ENCODE measurements at places on chromosomes 16 and 17. TPM values are rescaled to one million over a fixed set of nuclear protein-coding genes. Genes with fewer than 3 reads are reported as not detected.

DNA sequence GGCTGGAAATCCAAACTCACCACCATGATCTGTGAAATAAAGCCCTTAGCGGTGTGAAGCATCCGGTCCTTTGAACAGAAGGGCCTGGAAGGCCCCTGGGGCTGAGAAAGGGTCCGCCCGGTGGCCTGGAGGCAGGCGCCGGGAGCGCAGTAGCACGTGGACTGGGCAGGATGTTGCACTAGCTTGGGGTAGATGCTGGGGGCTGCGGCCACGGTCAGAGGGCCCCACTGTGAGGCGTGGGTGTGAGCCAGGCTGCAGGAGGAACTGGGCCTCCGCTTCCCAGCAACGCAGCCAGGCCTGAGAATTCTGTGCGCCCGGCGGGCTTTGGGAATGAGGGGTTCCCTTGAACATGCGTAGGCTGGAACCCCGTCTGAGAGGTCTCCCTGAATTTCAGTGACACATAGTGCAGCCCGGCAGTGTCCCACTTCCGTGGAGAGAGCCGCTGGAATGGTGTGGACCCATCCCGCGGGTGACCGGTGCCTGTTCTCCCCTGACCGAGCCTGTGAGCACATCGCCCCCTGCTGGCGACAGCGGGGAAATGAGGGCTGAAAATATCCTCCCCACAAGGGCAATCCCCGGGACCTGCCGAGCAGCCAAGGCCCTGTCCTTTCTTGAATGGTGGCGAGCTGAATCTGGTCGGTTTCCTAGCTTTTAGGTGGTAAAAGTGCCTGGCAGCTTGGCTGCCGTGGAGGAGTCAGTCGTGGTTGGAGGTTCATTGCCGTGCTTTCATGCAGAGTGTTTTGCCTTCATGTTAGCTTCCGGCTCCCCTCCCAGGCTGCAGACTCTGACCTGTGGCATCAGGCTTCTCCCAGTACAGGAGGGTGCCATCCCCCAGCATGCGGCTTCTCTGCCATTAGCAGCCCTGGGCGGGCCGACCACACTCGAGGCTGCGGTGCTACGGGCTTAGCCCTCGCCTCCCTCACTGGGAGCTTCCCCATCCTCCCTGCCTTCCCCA lies 43.8 kb downstream of the DNAJA2 start:
- ATAC-seq, result peak; percentile 75

- no peak for ATAC-seq
Observed at GRCh38 chr17:34713687-34714086, 134.3 kb downstream of the TMEM132E start.

- no peak for ATAC-seq
Observed at GRCh38 chr17:70642059-70642458, 472.7 kb downstream of the KCNJ2 start.

- ATAC-seq, result no peak
Observed at GRCh38 chr17:61391595-61392291, 7.9 kb upstream of the TBX2 start.

- ATAC-seq, result no peak
Observed at GRCh38 chr17:55532670-55533069, 21.4 kb upstream of the SMIM36 start.

DNA sequence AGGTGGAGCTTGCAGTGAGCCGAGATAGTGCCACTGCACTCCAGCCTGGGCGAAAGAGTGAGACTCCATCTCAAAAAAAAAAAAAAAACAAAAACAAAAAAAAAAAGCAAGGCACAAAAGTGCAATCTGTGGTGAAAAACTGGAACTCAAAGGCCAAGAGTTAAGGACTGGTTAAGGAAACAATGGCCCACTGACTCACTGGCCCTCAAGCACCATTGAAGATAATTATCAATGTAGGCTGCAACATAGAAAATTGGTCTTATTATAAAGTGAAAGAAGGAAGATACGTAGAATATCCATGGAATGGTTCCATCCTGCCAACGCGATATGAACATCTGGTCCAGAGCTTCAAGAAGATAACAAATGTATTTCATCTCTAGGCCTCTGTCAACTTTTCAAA lies 444.2 kb downstream of the SOX9 start:
- no peak for ATAC-seq

- no peak for ATAC-seq
Observed at GRCh38 chr16:72134507-72134906, 37.4 kb downstream of the PMFBP1 start.

GRCh38 chr17:82559566-82560251 lies 40.2 kb downstream of the FOXK2 start:
- no peak for ATAC-seq

GRCh38 chr17:18224387-18225120 lies 881 bp upstream of the LLGL1 start:
- no peak for ATAC-seq

DNA sequence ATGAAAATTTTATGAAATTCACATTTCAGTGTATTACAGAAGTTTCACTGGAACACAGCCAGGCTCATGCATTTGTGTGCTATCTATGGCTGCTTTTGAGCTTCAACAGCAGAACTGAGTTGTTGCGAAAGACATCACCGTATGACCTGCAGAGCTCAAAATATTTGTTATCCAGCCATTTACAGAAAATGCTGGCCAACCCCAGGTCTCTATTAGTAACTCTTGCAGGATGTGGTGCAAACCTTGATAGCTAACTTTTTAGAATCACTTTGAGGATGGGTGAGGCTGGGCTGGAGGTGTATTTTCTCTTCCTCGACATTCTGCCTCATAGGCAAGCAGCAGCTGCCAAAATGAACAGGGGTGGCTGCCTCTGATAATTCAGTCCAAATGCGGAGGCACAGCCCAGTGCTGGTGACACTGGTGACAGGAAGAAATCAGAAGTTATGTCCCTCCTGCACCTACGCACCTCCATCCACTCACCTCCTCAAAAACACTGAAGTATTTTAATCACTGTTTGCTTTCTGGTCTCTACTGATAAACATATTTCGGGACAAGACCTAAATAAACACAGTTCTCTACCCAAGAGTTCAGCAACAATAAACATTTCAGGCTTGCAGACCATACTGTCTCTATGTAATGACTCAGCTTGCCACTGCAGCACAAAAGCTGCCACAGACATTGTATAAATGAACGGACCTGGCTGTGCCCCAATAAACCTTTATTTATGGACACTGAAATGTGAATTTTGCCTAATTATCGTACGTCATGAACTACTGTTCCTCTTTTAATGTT lies 28.5 kb downstream of the ARHGAP17 start:
- ATAC-seq, result no peak

GRCh38 chr17:63624531-63624880 lies 2.3 kb downstream of the MAP3K3 start:
- ATAC-seq, result no peak

DNA sequence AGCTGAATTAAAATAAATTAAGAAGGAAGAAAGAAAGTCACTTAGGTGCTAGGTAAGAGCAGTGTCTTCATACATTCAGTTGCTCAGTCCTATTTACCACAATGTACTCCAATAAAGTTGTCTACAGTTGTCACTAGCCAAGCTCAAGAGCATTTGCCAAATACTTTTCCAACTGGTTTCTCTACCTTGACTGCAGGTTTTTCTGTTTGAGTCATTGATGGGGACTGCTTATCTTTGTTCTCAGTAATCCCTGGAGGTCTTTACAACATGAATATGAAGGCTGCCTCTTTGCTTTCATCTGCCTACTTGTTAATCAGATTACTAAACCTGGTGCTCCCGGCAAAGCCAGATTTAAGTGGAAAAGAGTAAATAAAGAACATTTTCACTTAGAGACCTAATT lies 64.6 kb upstream of the CLEC18B start:
- ATAC-seq, result peak; percentile 57

The CRYBA1 gene
- total RNA-seq, result not detected

The PEMT gene
- 29.5 TPM for total RNA-seq

The TBC1D3K gene
- not detected for total RNA-seq

The CCL4L2 gene
- not detected for total RNA-seq

The CDC6 gene
- total RNA-seq, result 12.8 TPM

The DCTPP1 gene
- total RNA-seq, result 49.0 TPM

The CLEC19A gene
- not detected for total RNA-seq

The HBA1 gene
- total RNA-seq, result 7.9 TPM

The C16orf92 gene
- not detected for total RNA-seq

Data from esophagus mucosa (tissue), 1 donor.